CD4-positive, alpha-beta T cell treated with Interleukin-12 subunit alpha and Interleukin-12 subunit beta, for 1 hour (primary cell): ENCODE measurements at places on chromosomes 16 and 17.

DNA sequence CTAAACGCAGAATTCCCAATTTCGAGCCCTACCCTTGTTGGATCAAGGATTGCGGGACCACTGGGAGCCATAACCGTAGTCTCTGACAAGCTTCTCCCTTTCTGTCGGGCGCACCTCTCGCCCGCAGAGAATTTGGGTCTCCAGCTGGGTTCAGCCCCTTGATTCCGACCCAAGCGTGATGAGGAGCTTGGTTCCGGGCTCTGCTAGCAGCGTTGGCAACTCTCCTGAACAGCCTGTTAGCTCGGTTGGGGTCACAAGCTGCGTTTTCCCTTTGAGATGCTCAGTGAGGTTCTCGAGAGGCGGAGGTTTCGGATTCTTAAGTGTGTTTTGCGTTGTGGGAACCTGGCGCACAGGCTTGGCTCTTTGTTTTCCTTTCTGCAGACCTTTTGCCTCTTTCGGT is 655 bp downstream of the ATXN1L start:
- DNase-seq, result peak; percentile 17

- no peak for DNase-seq
These were observed 13.0 kb downstream of the PAM16 start for GRCh38 chr16:4338125-4338582.

DNA sequence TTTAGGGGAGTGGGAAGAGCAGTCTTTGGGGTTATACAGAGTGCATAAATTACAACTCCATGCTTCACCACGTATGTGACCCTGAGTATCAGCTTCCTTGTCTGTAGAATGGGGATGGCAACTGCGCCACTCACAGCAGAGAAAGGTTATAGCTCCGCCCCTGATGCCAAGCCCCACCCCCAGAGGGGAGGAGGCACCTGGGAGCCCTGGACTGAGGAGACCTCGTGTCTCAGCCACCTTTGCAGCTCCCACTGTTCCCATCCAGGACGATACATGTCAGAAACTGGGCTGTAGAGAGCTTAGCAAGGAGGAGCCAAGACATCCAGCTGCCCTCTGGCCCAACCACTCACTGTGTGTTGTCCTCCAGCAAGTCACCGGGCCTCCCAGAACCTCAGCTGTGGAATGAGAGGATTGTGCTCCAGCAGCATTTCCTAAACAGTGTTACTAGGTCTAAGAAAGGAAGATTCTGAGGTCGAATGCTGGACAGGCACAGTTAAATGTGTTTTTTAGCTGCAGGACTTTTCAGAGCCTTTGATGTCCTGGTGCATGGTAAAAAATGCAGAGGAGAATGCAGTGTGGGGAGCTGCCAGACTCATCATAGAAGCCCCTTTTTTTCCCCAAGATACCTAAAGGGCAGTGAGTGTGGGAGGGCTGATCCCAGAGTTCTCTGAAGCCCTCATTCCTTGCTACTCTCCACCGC is 49.4 kb downstream of the BEAN1 start:
- DNase-seq, result peak; percentile 51

DNA sequence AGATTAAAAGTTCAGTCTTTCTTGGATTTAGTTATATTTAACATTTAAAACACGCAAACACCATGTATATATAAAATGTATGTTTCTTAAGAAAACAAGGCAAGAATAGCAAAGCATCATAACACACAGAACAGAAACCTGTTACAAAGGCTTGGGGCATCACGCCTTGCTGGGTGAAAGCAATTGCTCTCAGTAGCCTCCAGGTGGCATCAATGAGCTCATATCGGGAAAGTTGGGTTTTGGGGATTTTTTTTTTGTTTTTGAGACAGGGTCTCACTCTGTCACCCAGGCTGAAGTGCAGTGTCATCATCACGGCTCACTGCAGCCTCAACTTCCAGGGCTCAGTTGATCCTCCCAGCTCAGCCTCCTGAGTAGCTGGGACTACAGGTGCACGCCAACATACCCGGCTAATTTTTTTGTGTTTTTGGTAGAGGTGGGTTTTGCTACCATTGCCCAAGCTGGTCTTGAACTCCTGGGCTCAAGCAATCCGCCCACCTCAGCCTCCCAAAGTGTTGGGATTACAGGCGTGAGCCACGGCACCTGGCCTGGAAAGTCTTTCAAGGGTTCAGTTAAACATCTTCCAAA is 56.9 kb downstream of the CYB5D2 start:
- DNase-seq, result peak; percentile 56

DNA sequence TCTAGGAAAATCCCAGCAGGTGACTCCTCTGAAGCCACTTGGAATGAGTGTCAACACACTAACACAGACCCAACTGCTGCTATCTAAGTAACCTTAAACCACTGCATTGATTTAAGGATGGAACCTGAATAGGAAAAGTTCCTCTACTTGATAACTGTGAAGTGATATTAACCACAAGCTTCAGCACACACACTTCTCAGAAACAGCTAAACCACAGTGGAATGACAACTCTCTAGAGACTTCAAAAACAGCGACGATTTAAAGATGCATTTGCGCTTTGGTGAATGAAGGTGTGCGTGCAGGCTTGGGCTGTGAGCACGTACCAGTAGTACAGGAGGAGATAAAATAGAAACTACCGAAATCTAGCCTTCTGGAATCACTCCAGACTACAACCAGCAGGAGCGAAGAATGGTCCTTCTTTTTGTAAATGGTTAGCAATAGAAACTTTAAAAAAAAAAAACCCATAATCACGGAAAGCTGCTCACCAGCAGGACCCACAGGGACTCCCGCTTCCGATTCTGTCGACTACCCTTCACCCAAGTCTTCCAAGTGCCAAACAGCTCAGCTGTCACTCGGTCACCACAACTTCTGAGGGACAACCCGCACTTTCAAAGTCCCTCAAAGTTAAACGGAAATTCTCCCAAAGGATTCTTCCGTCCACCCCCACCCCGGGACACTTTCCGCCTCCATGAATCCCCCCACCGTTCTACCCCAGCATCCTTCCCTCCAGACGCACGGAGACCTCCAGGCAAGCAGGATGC is 137.7 kb upstream of the CORO6 start:
- peak; percentile 74 for DNase-seq

GRCh38 chr17:4073983-4074830 is 68.6 kb downstream of the ZZEF1 start:
- DNase-seq, result no peak

DNA sequence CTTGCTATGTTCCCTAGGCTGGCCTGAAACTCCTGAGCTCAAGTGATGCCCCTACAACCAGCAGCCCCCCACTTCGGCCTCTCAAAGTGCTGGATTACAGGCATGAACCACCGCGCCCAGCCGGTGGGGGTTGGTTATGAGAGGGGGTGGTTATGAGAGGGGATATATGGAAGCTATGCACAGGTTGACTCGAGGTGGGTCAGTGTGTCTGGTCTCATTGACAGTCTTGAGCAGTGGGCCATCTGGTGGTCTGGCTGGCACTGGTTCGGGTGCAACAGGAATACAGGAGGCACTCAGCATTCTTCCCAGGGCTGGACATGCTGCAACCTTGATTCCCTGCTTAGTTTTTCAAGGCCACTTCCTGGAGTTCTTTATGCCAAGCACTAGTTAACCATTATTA is 5.6 kb upstream of the STX1B start:
- DNase-seq, result no peak

DNA sequence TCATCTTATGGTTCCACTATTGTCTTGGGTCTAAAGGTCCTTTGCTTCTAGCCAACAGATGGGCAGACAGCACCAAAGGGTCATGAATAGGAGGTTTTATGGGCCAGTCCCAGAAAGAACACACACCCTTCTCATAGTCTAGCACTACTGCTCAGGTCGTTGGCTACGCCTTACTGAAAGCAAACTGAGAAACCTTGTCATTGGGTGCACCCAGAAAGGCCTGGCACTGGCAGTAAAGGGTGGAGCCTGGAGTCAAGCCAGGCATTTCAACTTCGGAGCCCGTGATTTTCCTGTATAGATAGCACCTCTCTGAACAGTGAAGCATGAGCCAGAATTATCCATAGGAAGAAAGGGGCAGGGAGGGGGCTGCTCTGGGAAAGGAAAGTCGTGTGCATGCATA is 74.9 kb downstream of the VAT1L start:
- DNase-seq, result no peak

DNA sequence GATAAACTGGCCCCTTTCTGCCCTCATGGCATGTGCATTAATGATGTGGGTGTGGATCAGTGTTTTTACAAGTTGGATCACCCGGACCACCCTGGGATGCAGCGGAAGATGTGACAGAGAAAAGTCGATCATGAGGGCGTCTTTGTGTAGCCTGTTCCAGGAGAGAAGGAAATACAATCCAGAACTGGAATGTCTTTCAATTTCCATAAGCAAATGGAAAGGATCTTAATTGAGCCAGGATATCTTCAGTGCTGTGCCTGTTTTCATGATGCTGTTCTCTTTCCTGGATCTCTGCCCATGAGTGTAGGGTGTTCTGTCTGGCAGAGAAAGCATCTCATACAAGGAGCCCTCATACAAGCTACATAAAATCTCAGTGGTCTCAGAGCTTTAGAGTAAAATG is 481.4 kb downstream of the XYLT1 start:
- no peak for DNase-seq

- DNase-seq, result no peak
These were observed 17.8 kb upstream of the MAPT start for GRCh38 chr17:45876539-45876938.

DNA sequence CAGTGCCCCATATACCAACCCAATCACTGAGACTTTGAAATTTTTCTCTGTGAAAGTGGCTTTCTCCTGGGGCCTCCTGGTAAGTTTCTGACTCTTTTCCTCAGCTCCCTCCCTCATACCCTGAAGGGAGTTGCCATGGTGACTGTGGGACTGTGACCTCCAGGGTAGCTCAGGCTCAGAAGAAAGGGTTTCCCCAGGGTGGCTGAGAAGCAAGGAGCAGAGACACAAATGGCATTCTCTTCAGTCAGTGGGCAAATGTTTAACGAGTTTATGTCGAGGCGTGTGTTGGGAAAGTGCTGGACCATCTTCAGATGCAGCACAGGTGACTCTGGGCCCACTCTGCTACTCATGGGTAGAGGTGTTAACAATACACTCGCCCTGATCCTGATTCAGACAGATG is 46.8 kb downstream of the MRPS23 start:
- DNase-seq, result no peak

GRCh38 chr17:57868007-57868909 is 18.4 kb upstream of the MRPS23 start:
- DNase-seq, result peak; percentile 27

DNA sequence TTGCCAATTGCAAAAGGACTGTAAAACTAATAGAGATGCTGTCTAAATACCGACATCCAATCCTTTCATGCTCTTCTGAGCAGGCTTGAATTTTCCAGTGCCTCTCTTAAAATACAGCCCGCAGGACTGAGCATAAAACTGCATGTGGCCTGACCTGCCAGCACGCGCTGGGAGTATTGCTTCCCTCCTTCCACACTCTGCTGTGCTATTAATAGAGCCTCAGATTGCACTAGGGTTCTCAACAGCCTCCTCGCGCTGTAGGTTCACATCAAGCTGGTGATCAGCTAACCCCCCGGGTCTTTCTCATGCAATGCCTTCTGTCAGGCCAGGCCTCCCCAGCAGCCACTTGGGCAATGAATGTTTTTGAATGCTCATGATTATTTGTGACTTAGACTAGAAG is 14.2 kb upstream of the MSI2 start:
- DNase-seq, result no peak

DNA sequence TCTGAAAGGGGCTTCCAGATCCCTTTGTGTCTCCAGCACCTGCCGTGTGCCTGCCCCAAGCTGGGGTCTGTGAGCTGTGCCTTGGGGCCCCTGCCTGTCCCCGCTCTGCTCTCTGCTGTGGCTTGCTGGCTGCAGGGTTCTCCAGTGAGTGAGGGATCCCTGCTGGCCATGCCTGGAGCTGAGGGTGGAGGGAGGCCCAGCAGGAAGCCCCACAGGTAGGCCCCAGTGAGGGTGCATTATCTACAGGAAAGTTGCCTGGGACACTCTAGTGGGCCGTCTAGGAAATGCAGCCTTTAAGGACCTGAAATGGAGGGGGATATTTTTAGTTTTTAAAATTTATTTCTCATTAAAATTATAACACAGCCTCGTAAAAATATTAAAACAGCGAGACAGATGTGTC is 50.9 kb downstream of the JPH3 start:
- DNase-seq, result no peak

DNA sequence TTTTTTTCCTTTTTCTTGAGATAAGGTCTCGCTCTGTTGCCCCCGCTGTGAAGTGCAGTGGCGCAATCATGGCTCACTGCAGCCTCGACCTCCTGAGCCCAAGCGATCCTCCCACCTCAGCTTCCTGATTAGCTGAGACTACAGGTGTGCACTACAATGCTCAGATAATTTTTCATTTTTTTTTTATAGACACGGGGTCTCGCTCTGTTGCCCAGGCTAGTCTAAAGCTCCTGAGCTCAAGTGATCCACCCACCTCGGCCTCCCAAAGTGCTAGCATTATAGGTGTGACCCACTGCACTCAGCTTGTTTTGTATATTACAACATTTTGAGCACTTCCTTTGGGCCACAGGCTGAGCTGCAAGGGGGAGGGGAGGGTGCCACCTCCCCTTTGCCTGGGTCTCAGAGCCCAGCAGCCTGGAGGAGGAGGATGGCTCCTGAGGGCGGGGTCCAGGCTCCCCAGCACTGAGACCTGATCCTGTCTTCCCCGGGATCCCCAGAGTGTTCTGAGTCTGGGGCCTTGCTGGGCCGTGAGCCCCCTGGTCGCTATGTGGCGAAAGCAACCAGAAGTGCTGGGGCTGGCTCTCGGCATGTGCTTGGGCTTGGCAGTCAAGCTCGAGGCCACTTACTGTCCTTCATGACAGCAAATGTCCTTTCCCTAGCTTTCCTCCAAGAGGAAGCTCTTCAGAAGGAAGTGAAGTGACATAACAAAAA is 8.1 kb downstream of the DEF8 start:
- DNase-seq, result no peak

GRCh38 chr16:11163761-11164261 is 92.2 kb downstream of the SOCS1 start:
- no peak for DNase-seq

GRCh38 chr16:52597073-52597771 is 50.3 kb upstream of the TOX3 start:
- no peak for DNase-seq

DNA sequence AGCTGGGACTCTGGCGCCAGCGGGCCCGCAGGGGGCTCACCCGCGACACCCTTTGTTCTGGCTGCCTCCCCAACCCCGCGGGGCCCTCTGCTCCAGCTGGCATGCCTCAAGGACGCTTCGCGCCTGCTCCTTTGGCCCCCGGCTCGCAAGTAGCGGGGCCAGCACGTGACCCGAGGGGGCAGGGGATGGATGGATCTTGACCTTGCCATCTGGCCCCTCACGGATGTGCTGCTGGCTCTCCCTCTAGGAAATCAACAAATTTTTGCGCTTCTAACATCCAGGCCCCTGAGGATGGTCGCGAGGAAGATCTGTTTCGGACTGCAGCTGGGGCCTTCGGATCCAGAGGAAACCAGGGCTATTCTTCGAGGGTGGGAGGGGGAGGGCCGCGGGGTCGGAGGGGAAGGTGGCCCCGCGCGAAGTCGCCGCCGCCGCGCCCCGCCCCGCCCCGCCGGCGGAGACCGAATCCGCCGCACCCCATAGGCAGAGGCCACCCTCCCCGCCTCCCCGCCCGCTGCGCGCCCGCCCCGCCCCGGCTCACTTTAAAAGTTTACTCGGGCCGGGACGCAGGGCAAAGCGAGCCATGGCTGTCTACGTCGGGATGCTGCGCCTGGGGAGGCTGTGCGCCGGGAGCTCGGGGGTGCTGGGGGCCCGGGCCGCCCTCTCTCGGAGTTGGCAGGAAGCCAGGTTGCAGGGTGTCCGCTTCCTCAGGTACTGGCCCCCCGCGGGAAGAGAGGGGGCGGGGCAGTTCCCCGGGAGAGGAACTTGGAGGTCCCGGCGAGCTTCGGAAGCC is at the start of gene ACSF2:
TSS of gene ACSF2 (plus strand) at position 537 of the 790 bp plus-strand sequence. CDS start at position 581, 44 bp downstream.
- DNase-seq, result peak; percentile 74

- DNase-seq, result no peak
These were observed 12.0 kb downstream of the ARL4D start for GRCh38 chr17:43410557-43411368.

- DNase-seq, result no peak
These were observed 9.6 kb upstream of the RBFOX3 start for GRCh38 chr17:79620207-79621038.
